ENCODE measurements at places on chromosomes 2 and 18. TPM values are rescaled to one million over a fixed set of nuclear protein-coding genes. Genes with fewer than 3 reads are reported as not detected.

GRCh38 chr18:37242826-37243560, 322.6 kb downstream of the CELF4 start:
- no peak for DNase-seq

GRCh38 chr18:63421514-63421913, 762 bp downstream of the VPS4B start:
- DNase-seq, result no peak

- DNase-seq, result no peak
These were observed 404 bp upstream of the AKAIN1 start for GRCh38 chr18:5197461-5197860.

DNA sequence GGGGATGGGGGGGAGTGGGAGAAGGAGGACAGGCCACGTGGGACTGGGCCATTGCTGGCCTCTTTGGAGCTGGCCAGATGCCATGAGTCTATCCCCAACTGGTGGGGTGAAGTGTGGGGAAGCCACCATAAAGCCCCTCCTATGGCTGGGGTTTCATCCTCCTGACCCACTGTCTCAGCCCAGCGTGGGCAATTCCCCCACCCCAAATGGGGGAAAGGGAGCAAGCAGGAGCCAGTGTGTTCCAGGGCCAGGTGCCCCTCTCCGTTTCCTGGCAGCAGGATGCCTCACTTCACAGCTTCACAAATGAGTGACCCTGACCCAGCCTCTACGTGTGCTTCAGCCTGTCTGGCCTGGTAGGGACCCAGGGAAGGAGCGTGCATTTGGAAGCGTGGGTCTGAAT, 474.7 kb upstream of the HS6ST1 start:
- DNase-seq, result no peak

- DNase-seq, result no peak
These were observed 4.7 kb downstream of the CD302 start for GRCh38 chr2:159793326-159793725.

DNA sequence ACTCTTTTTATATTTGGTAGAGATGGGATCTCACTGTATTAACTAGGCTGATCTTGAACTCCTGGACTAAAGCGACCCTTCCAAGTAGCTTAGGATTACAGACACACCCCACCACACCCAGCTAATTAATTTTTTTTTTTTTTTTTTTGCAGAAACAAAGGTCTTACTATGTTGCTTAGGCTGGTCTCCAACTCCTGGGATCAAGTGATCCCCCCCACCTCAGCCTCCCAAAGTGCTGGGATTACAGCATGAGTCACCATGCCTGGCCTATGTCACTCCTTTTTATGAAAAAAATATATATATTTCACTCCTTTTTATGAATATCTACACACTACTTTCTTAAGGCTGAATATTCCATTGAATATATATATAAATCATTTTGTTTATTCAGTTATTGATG, 162.8 kb downstream of the MGAT5 start:
- DNase-seq, result no peak

DNA sequence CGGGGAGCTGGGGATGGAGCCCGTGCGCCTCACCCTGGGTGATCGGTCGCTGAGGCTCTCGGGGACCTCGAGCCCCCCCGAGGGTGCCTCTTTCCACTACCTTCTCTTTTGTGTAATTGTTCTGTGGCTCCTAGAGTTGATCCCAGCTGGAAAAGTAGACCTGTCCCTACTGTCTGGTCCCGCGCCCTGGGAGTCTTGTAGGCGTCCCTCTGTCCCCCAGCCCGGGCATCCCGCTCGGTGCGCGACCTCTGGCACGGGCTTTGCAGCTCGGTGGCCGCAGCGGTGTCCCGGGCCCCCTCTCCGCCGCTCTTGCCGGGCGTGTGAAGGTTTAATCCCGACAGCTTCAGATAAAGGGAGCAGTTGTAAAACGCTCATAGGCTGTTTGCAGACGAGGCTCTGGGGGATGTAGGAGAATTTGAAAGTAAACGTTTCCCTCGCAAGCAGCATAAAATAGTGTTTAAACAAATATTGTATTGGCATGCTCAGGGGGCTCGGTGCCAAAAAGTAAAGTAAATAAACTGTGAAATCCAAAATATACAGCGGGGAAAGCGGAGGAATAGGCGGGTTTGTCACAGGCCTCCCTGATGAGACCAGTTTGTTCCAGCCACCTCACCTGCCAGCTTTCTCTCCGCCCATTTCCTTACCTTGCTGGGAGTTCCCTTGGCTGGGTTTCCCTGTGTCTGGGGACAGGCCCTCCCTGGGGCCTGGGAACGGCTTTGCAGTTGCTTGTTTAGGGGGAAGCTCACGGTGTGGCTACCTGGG, 1.9 kb downstream of the GLI2 start:
- DNase-seq, result no peak

DNA sequence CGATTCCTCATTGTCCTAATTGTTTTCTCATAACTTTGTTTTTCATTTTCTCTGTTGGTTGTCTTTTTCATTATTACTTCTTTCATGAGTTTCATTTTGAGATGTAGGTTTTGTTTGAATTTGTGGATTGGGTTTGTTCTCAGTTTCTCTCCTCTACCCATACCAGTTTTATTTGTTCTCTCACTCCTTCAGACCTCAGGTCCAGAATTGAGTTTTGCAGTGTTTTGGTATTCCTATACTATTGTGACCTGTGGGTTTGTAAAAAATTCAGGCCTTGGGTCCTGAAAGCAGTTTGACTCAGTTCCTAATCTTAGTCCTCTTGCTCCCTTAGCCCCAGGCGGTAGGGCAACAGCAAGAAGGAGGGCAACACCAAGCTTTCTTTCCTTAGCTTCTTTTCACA, 28.3 kb upstream of the UBE2E3 start:
- DNase-seq, result no peak

DNA sequence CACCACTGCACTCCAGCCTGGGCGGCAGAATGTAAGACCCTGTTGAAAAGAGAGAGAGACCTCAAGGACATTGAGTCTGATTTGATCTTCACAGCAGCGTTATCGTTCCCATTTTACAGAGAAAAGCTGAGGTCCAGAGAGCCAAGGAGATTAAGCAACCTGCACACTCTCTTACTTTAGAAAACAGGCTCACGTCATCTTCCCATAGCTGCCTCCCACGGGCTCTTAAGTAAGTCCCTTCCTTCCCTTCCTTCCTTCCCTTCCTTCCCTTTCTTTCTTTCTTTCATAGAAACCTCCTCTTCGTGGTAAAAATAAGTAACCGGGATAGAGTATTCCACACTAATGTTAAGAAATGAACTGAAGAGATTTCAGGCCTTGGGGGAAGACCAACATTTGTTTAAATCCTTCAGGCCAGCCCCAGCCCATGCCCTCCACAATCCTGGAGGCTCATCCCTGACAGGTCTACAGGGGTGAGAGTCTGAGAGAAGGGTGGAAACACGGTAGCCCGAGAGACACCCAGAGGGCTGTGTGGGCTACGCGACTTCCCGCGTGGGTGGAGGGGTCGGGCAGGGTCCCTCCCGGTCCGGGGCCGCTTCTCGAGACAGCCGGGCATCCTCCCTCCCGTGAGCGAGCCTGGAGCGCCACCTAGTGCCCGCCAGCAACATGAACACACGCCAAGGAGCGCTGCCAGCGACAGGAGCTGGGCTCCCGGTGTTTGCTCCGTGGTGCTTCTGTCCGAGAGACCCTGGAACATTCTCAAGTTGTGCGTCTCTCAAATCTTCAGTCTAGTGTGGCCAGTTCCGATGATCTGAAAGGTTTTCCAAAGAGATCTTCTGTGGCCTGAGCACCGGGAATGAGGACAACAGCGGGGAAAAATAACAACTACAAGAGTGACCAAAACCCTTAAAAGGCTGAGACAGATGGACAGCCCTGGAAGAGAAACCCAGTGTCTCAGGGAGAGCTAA, 160.3 kb downstream of the INO80D start:
- DNase-seq, result peak; percentile 31

GRCh38 chr2:85911097-85911496, 22.3 kb upstream of the ST3GAL5 start:
- no peak for DNase-seq

CSRNP3 gene
- polyA plus RNA-seq, result 0.68 TPM

DQX1 gene
- polyA plus RNA-seq, result 0.78 TPM

RBBP8 gene
- 93.8 TPM for polyA plus RNA-seq

INHBB gene
- 9.0 TPM for polyA plus RNA-seq

PLGLB2 gene
- polyA plus RNA-seq, result 5.6 TPM

CPS1 gene
- polyA plus RNA-seq, result 1.1 TPM

CEBPZ gene
- 107 TPM for polyA plus RNA-seq

KIF3C gene
- 1.8 TPM for polyA plus RNA-seq

GKN2 gene
- 0.75 TPM for polyA plus RNA-seq

HOXD9 gene
- polyA plus RNA-seq, result 1.8 TPM

TUBA3D gene
- 4.1 TPM for polyA plus RNA-seq

MAP4K3 gene
- 19.5 TPM for polyA plus RNA-seq

PPP1R1C gene
- polyA plus RNA-seq, result 9.0 TPM

RTTN gene
- 8.1 TPM for polyA plus RNA-seq

Measured in thymus (tissue), 14 donors.